HCT116 (cell line): ENCODE measurements at places on chromosomes 4 and X.

DNA sequence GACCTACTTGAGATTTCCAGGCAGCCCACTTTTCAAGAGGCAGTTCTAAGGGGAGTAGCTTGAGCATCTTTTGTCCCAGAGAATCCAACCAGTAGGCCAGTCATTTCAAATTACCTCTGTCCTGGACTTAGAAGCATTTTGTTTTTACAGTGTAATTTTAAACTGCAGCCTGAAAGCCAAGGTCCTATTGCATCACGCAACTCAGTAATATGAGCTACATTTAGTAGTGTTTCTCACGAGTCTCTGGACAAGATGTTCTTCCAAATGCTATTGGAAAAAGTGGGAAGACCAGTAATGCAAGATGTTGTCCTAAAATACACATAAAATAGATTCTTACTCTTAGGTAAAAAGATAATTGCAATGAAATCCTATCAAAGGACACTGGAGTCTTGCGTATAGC lies 182.5 kb upstream of the ARX start:
- no peak for DNase-seq

DNA sequence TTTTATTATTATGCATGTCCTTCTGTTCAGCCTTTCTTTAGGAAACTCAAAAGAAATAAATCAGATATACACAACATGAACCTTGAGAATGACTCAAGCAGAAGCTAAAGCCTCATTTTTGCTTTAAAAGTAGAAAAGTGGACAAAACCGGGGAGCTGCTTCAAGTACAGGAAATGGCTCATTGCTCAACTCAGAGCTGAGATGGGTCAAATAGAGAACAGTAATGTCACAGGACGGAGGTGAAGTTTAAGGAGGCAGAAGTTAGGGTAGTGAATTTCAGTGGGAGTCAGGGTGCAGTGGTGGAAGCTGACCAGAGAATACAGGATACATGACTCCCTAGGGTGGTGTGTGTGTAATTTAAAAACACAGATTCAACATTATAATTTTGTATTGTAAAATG lies 22.2 kb downstream of the PHKA2 start:
- DNase-seq = no peak

GRCh38 chrX:41452565-41453356 lies 5.6 kb downstream of the NYX start:
- no peak for DNase-seq

DNA sequence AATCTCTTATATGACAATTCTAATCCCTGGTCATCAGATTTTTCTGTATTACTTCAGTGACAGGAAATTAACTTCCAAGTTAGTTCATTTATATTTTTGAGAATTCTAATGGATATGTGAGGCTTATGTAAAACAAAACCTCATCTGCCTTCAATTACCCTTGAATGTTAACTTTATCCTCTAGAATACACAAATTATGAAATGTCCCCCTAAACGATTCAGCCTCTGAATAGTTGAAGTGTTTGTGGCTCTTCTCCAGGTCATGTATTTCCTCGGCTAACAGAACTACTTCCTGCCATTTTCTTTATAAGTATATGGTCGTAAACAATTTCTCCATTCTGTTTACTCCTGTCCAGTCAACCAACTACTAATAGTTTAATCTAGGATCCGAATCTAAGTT lies 401.3 kb downstream of the PCDH10 start:
- DNase-seq = no peak

DNA sequence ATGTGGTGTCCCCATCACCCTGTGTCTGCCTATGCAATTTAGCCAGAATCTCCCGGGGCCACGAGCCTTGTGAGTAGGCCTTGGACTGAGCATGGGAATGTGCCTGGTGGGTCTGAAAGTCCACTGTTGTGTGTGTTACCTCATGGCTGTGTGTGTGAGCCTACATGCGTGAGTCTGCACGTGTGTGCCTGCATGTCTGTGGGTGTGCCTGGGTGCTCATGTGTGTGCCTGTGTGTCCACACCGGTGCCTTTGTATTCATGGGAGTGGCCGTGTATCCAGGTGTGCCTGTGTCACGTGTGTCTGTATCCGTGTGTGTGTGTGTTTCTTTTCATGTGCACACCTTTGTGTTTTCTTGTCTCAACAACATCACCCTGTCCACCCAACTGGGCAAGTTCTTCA lies 14.2 kb downstream of the ATP5ME start:
- DNase-seq = no peak

- no peak for DNase-seq
Measured at GRCh38 chrX:45063319-45064095, 137.2 kb downstream of the DIPK2B start.

DNA sequence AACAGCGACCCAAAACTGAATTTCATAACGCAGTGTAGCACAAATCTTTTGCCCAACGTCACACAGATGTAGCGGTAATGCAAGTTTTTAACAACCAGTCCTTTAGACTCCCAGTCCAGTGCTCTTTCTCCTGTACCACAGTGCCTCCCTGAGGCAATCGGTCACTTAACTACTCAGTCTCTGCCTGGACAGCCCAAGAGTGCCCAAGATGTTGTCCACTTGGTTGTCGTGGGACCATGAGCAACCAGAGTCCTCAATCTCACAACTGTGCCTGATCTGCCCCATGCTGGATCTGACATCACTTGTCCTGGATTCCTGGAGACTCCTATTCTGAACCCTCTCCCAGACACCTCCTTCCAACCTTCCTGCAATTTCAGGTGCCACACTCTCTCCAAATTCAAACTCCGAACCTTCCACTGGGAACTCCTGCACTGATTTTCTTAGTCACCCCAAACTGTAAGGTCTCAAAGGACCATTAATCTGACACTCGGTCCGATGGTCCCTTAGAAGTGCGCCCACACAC lies 702 bp downstream of the MMGT1 start:
- DNase-seq = no peak

GRCh38 chr4:126369076-126369475 lies 1054.3 kb downstream of the FAT4 start:
- DNase-seq = no peak

GRCh38 chr4:143335979-143336780 lies 496 bp upstream of the GAB1 start:
- DNase-seq = no peak

DNA sequence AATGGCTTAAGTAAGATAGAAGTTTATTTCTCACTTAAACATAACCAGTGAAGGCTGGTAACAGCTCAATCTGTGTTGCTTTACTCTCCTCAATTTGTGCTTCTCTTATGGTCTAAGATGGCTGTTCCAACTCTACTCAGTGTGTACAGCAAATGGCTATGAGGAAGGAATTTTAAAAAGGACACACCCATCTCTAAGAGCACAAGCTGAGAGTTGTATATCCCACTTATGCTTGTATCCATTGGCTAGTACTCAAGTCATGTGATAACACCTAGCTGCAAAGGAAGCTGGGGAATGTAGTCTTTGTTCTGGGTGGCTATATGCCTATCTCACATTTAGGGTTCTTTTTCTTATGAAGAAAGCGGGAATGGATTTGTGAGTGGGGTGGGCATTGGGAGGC lies 63.3 kb downstream of the GPAT3 start:
- DNase-seq = peak; percentile 23

- DNase-seq = no peak
Measured at GRCh38 chr4:94516067-94516466, 64.3 kb downstream of the PDLIM5 start.

DNA sequence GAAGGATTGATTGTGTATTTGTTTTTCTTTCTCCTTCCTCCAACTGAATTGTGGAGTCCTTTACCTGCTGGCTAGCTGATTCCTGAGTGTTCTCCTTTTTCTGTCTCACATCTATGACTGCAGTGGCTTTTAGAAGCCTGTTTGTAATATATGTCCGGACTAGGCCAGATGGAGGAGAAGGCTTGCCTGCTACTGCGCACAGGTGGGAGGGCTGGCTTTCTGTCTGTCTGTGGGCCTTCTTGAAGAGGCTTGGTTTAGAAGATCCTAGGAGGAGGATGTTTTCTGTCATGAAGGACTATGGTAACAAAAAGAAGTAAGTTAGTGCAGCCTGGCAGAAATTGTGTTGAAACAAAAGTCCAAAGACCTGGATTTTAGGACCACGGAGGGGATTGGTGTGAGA lies 8.5 kb downstream of the PPP1R3F start:
- no peak for DNase-seq

GRCh38 chr4:168384437-168385141 lies 66.0 kb upstream of the DDX60 start:
- DNase-seq = no peak

DNA sequence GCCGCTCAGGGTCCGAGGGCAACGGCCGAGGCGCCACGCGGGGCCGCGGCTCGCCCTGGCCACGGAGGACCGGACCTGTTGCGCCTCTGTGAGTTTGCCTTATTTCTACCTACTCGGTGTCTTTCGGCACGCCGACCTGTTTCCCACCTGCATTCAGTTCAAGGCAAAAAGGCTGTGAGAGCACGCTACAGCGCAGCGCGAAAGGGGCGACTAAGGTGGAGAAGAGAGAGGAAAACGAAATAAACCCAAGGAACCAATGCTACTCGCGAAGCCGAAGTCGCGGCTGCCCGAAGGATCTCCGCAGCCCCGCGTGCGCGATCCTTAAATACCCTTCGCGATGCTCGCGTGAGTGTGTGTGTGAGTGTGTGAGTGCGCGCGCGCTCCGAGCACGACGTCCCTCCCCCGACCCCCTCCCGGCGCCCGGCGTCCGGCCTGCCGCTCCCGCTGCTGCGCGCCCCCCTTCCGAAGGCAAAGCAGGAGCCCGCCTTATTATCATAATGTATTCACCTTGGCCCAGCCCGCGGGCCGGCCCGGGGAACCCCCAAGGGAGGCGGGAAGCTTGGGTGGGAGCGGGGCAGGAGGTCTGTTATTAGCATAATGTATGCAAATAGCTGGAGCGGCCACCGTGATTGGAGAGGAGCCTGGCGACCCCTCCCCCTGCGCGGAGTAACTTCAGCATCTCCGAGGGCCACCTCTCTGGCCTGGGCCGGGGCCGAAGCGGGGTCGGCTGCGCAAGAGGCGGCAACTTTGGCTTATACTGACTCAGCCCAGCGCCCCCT lies at the start of gene COL25A1:
TSS of gene COL25A1 (minus strand) at position 298 of the 779 bp plus-strand sequence.
- DNase-seq = no peak

DNA sequence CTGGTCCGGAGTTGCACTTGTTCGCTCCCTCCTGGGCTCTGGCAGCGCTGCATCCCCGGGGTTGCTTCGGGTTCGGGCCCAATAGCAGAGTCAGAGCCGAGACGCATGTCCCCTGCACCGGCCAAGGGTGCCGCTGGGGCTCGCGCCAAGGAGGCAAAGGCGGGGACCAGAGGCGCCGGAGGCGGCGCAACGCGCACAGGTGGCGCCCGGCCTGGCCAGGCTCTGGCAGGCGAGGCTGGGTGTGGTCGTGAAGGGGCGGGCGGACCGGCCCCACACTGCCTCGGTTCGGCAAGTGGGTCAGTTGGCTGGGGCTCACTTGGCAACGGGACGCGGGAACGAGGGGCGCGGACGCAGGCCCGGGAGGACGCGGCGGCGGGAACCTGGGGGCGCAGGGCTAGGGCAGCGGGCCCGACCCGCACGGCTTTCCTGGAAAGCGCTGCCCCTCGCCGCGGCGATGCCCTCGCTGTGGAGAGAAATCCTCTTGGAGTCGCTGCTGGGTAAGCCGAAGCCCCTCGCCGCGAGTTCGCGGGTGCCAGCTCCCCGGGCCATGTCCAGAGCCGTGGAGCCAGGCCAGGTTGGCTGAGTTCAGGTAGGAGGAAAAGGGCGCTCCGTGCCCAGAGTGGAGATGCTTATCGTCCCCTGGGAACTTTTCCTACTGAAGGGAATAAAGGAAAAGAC lies at the start of gene CWH43:
TSS of gene CWH43 (plus strand) at position 300 of the 678 bp plus-strand sequence. CDS start at position 455, 155 bp downstream.
- DNase-seq = no peak

GRCh38 chr4:87855559-87855958 lies 22.8 kb downstream of the MEPE start:
- DNase-seq = no peak

GRCh38 chr4:16413814-16414555 lies 187.7 kb upstream of the TAPT1 start:
- no peak for DNase-seq
